ENCODE measurements at places on chromosomes 4 and X.

- no peak for DNase-seq
Observed at GRCh38 chrX:153970357-153971123, 1.1 kb downstream of the HCFC1 start.

GRCh38 chrX:30060718-30061117 lies 154.6 kb upstream of the MAGEB2 start:
- no peak for DNase-seq

DNA sequence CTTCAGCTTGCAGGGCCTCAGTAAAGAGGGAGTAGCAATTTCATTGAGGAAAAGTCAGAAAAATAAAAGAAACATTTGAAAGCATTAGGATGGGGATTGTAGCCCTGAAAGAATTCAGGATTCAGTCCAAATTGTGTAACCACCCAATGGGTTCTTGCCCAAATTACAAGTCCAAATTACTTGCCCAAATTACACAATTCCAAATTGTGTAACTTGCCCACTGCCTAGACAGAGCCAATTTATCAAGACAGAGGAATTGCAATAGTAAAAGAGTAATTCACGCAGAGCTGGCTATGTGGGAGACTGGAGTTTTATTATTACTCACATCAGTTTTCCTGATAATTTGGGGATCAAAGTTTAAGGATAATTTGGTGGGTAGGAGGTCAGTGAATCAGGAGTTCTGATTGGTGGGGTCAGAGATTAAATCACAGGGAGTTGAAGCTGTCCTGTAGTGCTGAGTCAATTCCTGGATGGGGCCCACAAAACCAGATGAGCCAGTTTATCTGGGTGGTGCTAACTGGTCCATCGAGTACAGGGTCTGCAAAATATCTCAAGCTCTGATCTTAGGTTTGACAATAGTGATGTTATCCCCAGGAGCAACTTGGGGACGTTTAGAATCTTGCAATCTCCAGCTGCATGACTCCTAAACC lies 18.1 kb upstream of the PAGE5 start:
- no peak for DNase-seq

GRCh38 chr4:169030562-169030982 lies 20.5 kb upstream of the CBR4 start:
- no peak for DNase-seq

DNA sequence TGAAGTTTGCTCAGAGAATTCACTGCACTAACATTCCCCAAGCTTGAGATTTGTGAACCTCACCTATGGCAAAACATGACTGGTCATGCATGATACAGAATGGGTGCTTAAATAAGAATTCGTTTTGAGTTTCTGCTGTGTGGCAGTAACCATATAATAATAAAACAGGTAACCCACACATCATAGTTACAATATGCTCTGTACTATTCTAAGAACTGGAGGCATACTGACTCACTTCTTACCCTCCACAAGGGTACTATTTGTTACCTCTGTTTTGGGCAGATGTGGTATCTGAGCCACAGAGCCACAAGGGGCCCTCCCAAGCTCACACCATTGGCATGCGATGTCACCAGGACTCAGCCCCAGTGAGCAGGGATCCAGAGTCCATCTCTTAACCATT lies 17.6 kb downstream of the SLC2A9 start:
- DNase-seq = no peak

- DNase-seq = no peak
Observed at GRCh38 chr4:33161202-33161601, 2441.0 kb downstream of the PCDH7 start.

DNA sequence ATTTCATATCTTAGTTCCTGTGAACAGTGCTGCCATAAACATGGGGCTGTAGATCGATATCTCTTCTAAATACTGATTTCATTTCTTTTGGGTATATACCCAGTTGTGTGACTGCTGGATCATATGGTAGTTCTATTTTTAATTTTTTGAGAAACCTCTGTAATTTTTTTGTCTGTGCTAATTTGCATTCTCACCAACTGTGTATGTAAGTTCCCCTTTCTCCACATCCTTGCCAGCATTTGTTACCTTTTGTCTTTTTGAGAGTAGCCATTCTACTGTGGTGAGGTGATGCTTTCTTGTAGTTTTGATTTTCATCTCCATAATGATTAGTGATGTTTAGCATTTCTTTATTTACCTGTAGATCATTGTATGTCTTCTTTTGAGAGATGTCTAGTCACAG lies 2086.5 kb upstream of the TENM3 start:
- DNase-seq = no peak

DNA sequence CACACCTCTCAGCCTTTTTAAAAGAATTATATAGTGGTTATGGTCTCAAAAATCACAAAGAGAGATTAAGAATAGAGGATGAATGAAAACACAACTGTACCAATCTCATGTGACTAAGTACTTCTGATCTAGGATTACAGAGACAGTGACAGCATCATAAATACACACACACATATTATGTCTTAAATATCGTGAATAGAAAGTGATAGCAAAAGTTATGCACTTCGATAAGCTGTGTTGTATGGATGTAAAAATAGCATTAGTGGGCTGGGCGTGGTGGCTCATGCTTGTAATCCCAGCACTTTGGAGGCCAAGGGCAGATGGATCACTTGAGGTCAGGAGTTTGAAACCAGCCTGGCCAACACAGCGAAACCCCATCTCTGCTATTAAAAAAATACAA lies 25.0 kb downstream of the GYPA start:
- no peak for DNase-seq

- no peak for DNase-seq
Observed at GRCh38 chr4:15202481-15202880, 200.2 kb downstream of the CPEB2 start.

DNA sequence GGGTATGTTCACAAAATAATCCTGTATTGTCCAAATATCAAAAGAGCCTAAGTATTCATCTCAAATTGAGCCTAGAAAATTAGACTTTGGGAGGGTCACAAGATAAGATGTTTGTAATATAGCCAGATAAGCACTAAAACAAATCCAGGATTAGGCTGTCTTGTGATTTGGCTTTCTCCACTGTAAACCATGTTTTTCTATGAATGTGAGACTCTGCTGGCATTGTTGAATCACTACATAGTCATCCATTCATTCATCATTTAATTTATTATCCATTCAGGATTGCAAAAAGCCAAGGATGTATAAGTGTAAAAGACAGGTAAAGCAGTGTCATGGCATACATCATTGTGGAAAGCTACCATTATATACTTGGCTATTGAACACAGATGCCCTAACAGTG lies 148.0 kb downstream of the GRID2 start:
- DNase-seq = no peak

- no peak for DNase-seq
Observed at GRCh38 chr4:100746141-100746739, 228.4 kb upstream of the EMCN start.

GRCh38 chrX:120794525-120794975 lies 81.1 kb downstream of the CT47B1 start:
- DNase-seq = no peak

GRCh38 chr4:97656044-97656720 lies 487.1 kb downstream of the STPG2 start:
- no peak for DNase-seq

DNA sequence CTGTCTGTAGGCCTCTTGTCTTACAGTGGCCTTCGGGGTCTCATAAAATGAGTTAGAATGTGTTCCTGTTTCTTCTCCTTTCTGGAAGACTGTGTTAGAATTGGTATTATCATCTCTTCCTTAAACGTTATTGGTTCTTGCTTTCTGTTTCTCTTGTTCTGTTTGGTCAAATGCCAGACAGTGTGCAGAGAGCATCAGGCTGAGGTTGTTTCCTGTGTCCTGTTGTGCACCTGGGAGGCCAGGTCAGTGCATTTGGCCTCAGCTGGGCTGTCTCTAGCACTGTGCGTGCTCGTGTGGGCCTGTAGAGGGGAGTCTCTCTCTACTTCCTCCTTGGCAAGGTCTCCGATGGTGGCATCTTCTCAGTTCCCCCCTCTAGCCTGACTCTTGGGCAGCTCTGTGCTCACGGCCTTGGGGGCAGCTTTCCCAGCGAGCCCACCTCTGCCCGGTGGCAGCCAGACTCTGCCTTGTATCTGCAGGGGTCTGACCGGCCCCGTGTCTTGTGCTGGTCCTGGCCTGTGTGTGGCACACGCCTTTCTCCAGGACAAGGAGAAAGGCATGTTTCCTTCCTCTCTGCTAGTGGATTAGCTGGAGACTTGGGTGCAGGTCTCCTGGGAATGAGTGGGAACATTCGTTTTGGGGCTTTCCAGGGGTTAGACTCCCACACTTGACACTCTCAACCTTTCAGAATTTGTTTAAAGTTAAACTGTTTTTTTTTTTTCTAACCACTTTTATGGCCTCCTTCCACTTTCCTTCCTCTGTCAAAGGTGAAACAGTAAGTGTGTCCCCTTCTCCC lies 62.3 kb downstream of the FAM193A start:
- no peak for DNase-seq

DNA sequence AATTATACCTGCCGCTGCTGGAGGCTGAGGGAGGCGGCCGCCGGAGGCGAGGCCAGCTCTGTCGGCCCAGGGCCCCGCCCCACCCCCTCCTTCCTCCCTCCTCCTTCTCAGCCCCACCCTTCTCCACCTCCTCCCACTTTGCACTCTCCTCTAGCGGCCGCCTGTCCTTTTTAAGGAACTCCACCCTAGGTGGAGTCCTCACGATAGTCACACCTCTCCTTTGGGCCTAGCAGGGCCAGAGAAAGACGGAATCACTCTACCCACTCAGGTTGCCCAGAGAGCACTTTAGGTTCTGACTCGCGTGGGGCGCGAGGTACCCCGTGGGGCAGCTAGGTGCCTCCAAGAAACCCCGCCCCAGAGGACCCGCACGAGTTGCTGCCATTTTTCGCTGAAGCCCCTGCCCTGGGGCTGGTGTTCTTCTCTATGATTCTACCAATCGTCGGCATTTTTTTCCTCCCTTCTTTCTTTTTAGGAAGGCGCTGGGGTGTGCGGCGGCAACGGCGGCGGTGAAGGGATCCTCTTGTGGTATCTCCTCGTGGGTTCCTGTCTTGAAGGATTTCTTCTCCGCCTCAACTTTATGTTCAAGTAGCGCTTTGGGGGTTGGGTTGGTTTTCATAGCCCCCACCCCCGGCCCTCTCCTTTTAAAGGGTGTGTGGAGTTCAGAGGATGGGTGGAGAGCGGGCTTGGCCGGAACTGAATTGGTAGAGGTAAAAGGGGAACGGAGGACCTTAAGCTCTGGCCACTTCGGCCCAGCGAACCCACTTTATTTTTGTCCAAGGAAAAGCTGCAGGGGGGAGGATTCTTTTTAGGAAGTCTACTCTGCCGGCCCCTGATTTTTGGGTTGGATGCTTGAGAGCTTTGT lies at the start of gene KLF8:
Gene KLF8 (plus strand): TSS at position 136 of the 862 bp plus-strand sequence. CDS start 979 bp downstream, outside the sequence.
- no peak for DNase-seq

DNA sequence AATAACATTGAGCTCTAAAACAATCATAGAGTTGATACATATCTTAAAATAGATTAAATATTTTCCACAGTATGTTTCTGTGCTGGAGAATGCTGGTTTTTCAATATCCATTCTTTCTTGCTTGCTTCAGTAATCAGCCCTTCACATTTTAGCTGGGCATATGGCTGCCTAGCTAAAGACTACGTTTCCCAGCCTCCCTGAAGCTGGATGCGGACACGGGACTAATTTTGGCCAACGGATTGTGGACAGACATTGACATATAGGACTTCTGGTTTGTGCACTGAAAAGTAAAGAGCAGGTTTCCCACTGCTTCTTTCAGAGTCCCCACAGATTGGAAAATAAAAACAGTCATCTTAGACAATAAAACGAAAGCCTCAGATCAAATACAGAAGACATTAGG lies 97.3 kb downstream of the COL25A1 start:
- no peak for DNase-seq

DNA sequence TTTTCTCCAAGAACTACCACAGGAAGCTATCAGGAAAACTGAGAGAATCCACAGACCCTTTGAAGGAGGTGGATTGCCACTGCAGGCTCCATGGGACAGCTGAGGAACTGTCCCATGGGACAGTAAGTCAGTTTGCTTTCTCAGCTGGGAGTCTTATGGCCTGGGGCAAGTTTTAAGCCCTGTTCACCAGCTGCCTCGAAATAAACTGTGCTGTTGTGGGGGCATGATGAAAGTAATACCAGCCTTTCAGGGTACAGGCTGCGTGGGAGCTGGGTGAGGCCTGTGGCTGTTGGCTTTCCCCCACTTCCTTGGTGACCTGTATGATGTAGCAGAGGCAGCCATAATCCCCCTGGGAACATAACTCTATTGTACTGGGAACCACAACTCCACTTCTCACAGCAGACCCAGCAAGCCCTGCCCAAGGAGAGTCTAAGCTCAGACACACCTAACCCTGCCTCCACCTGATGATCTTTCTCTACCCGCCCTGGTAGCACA lies 452.1 kb downstream of the STPG2 start:
- DNase-seq = no peak

DNA sequence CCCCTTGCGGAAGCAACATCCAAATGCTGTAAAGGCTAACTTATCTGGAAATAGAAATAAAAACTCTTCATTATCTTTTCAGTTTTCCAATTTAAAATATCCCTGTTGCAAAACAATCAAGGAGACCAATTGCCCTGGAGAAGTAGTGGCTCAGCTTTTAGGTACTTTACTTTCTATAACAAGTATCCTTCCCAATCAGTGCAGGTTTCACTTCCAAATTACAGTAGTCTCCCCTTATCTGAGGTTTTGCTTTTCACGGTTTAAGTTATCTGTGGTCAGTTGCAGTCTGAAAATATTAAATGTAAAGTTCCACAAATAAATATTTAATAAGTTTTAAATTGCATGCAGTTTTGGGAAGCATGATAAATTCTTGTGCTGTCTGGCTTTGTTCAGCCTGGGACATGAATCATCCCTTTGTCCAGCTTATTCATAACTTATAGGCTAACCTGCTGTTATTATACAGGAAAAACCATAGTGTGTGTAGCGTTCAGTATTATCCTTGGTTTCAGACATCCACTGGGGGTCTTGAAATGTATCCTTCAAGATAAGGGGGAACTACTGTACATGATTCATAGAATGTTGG lies 973.1 kb upstream of the GRID2 start:
- DNase-seq = no peak

GRCh38 chrX:14291666-14292500 lies 237.5 kb upstream of the GLRA2 start:
- DNase-seq = no peak

- no peak for DNase-seq
Observed at GRCh38 chrX:7146703-7147412, 654 bp upstream of the STS start.

DNA sequence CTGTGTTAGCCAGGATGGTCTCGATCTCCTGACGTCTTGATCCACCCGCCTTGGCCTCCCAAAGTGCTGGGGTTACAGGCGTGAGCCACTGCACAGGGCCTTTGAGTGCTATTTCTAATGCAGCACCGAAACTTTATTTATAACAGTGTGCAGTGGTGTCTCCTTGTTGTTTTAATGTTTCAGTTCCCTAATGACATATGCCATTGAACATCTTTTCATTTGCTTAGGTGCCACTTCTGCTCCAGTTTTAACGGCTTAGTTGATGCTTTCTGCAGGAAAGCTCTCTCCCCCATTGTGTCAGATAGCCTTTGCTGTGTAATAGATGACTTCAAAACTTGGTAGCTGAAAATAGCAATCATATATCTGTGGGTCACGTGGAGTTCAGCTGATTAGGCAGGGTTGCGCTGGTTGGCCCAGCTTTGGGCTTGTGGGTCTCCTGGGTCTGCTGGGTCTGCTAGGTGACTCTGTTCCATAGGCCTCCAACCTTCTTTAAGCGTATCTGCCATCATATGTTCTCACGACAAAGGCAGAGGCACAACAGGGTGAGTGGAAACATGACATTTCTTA lies 76.4 kb upstream of the SHISA3 start:
- no peak for DNase-seq

GRCh38 chr4:66073961-66074360 lies 403.7 kb upstream of the EPHA5 start:
- no peak for DNase-seq
